ENCODE measurements at places on chromosomes 1 and 21.

DNA sequence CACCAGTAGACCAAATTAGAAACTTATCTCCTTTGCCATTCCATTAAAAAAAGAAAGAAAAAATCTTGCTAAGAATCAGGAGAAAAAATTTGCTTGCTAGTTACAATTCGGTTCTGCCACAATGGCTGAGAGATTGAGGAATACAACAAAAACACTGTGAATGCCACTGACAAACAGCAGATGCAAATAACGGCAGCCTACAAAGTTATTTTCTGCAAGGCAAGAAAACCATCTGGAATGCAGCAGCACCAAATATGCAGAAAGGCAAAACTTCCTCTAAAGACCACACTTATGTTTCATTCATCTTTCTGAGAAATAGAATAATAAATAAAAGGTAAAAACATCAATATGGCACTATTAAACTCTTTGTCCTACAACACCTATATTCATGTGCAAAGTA is 75.7 kb downstream of the ENAH start:
- no peak for DNase-seq

- DNase-seq, result no peak
Measured at GRCh38 chr1:30449003-30449402, 274.4 kb downstream of the MATN1 start.

GRCh38 chr1:56758135-56758534 is 61.1 kb downstream of the FYB2 start:
- no peak for DNase-seq

DNA sequence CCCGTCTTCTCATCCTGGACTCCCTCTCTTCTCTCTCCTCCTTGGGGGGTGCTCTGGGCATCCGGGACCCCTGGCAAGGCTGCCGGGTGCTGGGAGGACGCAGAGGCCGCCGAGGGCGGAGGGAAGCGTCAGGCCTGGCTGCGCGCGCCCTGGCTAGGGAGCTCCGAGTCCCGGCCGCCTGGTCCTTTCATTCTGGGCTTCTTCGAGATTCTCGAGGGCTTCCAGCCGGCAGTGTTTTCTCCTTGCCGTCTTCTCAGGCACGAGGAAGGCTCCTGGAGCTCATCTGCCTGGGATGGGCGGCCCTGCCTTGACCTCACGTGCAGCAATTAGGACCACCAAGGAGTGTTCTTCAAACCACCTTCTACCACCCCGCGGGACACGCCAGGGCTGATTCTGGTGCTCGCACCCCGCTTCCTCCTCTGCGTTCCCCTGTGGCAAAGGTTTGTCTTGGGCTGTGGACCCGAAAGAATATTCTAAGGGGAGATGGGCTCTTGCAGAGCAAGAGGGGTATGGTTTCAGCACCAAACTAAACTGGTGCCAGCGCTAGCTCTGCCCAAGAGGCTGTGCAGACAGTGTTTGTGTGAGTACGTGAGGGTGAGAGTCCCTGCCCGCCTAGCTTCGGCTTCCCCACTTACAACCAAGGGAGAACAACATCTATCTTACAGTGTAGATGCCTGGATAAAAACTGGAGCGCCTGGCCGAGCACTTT is 36.5 kb downstream of the PIK3CD start:
- DNase-seq, result no peak

- DNase-seq, result no peak
Measured at GRCh38 chr1:214404154-214404553, 123.2 kb downstream of the SMYD2 start.

DNA sequence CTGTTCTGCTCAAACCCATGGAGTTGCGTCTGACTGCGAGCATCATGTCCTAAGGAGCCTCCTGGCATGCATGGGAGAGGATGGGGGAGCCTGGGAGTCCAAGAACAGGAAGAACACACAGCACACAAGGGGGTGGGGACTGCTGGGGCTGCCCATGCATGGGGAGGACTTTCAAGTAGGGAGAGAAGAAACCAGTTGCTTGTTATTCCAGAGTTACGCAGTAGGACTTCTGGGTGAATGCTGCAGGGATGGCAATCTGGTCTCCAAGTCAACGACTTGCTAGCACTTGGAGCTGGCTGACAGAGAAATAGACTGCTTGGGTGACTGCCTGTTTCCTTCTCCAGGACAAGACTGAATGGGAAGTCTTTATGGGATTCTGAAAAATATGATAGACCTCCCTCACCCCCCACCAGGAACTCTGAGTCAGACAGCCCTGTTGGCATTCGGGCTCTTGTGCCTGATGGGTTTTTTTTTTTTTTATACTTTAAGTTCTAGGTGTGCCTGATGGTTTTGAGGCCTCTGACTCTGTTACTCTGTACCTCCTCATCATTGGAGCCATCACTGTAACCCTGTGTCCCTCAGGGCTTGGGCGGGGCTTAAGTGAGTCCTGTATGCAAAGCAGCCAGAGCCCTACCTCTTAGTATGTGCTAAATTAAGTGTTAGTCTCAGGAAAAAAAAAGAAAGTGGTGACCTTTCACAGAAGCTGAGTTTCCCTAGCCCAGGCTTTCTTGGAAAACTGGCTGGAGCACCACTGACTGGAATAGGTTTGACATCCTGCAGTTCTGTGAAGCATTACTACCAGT is 30.3 kb downstream of the MAP3K21 start:
- no peak for DNase-seq

- DNase-seq, result no peak
Measured at GRCh38 chr21:43593078-43593477, 66.2 kb downstream of the HSF2BP start.

- DNase-seq, result no peak
Measured at GRCh38 chr1:23196627-23197328, 20.5 kb downstream of the HTR1D start.

DNA sequence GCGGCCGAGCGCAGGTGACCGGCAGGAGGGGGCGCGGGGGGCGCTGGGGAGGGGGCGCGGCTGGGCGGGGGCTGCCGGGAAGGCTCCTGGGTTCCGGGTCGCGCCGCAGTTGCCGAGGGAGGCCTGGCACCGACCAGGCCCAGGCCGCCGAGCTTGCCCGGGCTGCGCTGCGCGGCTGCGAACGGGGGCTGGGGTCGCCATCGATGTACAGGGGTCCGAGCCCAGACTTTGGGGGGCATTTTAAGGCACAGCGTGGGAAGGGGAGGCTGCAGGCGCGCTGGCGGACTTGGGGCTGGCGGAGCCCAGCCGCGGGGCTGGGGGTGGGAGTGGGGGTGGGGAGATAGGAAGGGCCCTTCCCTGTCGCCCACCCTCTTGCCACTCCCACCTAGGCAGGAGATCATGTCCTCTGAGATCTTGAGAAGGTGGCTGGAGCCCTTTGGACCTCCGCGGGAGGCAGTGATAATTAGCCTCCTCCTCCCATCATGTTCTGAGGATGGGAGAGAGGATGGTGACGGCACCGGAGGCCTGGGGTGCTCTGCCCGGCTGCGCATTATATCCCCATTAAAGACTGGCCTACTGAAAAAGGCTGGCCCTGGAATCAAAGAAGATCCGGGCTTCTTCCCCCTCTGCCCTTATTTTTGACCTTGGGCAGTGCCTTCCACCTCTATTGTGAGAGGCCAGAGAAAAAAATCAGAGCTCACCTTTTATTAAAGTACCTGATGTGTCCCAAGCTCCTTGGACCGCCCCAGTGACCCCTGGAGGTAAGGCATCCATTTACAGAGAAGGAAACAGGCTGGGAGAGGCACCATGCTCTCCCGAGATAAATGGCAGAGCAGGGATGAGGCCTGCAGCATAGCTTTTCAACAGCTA is 497 bp downstream of the FBXO44 start:
- DNase-seq, result no peak

- no peak for DNase-seq
Measured at GRCh38 chr1:160449494-160449893, 49.1 kb downstream of the VANGL2 start.

GRCh38 chr1:38991638-38992411 is 749 bp downstream of the AKIRIN1 start:
- peak; percentile 4 for DNase-seq

GRCh38 chr1:110636149-110636935 is 30.2 kb upstream of the KCNA2 start:
- peak; percentile 33 for DNase-seq

- no peak for DNase-seq
Measured at GRCh38 chr1:20207546-20207945, 21.2 kb upstream of the PLA2G2C start.

- DNase-seq, result no peak
Measured at GRCh38 chr1:156675210-156676113, 1.7 kb downstream of the NES start.

GRCh38 chr1:108878160-108878469 is 1.3 kb downstream of the GPSM2 start:
- no peak for DNase-seq

- peak; percentile 68 for DNase-seq
Measured at GRCh38 chr1:26833432-26834405, 7.2 kb downstream of the ZDHHC18 start.

- DNase-seq, result no peak
Measured at GRCh38 chr1:34619256-34619655, 135.6 kb upstream of the GJB5 start.

DNA sequence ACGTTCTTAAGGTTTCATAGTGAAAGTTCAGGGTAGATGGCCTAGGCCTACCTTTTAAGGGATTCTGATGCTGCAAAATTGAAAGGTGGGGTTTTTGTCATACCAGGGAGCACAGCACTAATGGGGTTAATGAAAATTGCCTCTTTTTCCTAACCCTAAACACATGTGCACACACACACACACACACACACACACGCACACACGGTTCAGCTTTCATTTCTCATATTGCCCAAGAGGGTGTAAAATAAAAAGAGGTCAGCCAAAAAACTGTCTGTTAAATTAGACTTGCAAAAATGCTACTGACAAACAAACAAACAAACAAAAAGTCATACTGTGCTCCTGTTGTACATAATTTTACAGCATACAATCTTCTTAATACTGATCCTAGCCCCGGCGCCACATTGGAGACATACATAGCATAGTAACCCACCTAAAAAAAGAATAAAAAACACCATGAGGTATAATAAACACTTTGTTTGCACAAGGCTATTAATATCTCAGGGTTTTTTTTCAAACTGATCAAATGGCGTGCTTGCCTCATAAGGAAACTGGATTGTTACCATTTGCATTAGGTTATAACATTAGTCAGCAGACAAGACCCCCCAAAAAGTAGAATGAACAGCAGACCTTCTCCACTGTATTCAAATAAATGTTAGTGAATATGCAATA is 69.1 kb downstream of the TGFB2 start:
- DNase-seq, result no peak

DNA sequence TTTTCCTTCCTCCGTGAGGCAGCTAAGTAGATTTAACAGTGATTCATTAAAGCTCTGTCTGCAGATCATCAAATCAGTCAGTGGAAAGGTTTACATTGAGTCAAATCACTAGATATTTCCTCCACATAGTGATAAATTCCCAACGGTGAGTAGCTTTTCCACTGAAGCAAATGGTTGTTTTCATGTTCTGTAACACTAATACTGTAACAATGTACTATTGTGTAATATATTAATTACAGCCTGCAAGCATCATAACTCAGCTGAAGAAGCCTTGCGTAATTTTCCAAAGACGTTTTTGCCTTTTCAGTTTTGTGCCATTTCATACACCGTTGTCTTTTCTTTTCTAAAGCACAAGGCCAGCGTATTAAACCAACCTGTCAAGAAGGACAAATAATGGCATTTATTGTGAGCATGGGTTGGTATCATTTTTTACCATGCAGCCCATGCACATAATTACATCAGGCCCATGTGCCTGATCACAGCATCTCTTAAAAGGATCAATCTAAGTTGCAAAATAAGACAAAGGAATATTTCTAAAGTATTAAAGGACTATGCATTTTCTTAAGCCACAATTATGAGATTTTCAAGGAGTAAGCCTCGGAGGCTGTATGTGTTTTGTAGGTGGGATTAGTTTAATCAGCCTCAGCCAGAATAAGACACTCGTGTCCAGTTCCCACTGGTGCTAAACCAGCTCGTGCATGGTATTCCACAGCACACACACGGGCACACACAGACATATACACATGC is 16.7 kb upstream of the PDE9A start:
- DNase-seq, result no peak

- DNase-seq, result no peak
Measured at GRCh38 chr1:97677702-97678101, 243.1 kb downstream of the DPYD start.

DNA sequence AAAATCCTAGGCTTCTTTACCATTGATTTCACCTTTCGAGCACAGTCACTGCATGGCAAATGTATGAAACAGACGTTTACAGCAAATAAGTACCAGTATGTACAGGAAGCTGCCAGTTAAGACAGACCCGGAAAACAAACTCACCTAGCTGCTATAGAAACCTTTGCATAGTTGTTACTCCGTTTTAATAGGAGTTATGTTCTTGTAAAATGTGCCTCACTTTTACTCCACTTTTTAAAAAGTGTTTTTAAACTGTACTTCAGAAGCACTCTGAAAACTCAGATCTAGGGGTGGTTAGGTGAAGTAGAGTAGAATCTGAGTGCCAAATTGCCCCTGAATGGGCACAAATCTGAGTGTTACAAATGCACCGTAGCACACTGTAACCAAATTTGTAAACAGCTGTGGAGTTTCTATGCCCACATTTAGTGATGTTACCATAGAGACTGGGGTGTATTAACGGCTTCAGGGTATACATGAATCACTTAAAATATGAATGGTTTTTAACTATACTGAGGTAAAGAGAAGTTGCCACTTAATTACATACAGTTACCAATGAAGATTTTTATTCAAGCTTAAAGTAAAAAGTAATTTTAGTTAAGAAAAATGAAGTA is 30.7 kb downstream of the CNIH4 start:
- no peak for DNase-seq

GRCh38 chr21:31877463-31877957 is 4.7 kb downstream of the HUNK start:
- no peak for DNase-seq

DNA sequence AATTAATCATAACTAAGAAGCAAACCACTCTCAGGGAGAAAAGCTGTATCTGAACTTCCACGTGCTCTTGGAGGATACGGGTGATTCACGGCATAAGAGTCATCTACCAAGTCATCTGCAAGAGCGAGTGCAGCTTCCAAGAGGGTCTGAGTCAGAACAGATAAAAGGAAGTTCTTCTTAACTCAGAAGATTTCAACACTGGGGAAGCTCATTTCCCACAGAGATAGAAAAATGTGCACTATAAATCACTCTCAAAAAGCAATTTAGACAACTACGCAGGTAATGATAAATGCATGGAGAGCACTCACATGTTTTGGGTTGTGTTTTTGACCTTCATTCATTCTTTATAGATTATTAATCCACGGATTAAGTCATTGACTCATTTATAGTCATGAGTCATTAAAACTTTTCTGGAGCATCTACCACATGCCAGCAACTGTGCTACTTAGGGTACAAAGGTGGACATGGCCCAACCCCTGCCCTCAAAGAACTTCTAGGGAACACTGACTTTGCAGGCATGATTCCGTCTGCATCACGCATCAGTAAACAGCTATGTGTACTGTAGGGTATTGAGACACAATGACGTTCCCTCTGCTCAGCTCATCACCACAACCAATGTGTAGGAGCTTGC is 20.8 kb downstream of the KCNJ15 start:
- DNase-seq, result peak; percentile 44
